HT-29 (cell line): ENCODE measurements at places on chromosomes 1 and 21. TPM values are rescaled to one million over a fixed set of nuclear protein-coding genes. Genes with fewer than 3 reads are reported as not detected.

The SLC45A3 gene
- 56.7 and 59.6 TPM in 2 replicates for total RNA-seq

DNA sequence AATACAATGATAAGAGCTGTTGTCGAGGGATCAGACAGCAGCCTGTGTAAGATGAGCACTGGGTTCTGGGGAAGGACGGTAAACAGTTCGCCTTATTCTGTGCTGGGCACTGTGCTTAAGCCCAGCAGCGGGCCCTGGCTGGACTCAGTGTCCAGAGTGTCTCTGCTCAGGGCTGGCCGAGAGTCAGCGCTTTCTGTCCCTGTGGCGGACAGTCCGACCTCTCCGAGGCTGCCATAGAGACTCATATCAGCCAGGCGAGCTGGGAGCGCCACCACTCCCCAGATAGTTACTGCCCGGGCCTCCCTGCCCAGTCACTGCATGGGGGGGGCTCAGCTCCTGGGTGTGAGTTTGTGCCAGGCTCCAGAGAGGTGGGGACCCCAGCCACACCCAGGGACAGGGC is 14.7 kb upstream of the NPHP4 start:
- DNase-seq: no peak

DNA sequence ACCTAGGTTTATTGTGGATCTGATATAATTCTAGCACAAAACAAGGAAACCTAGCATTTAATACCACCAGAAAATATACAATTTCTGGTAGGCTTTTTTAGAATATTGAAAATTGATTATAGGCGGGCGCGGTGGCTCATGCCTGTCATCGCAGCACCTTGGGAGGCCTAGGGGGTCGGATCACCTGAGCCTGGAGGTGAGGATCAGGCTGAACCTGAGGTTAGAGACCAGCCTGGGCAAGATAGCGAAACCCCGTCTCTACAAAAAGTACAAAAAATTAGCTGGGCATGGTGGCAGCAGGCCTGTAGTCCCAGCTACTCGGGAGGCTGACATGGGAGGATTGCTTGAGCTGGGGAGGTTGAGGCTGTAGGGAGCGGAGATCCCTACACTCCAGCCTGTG is 948 bp upstream of the COP1 start:
- DNase-seq: no peak

DNA sequence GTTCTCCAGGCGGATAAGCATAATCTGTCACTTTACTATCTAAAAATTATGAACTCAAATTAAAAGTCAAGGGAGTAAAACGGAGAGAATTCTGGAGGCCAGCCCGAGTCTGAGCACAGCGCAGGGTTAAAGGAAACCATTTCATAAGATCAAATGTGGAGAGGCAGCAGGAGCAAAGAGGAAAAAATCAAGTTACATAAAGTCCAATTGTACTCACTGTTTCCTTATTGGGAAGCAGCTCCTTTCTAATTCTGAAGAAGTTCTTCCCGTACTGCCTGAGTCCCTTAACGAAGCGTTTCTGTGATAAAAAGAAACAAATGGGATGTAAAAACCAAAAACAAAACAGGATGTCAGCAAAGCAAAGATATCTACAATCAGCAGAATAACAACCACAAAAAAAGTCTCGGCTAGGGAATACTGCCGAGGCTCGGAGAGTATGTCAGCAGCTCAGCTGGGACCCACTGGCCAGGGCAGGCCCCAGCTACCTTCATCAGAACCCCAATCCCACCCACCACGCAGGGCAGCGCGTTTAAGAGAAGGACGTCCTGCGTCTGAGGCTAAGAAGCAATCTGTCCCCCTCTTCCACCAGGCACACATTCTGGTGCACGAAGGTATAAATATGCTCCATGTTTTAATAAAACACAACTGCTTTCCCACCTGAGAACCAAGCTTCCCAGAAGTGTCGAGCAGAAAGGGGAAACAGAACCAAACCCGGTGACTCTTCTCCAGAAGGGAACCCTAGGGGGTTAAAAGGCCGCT is 104.8 kb downstream of the SLC45A1 start:
- DNase-seq: peak; percentile 48
